Upper lobe of left lung (tissue), 6 donors: ENCODE measurements at places on chromosomes 13 and 19.

GRCh38 chr13:98868932-98869331 is 108.9 kb downstream of the DOCK9 start:
- no peak for DNase-seq
- H3K36me3 ChIP-seq = peaks cover 78% of the 10 kb centered on the region
- H3K27me3 ChIP-seq = no peaks in the 10 kb centered on the region
- no peak overlapping the region for H3K4me3 ChIP-seq
- no peak overlapping the region for H3K27ac ChIP-seq

- H3K4me1 ChIP-seq = no peaks in the 10 kb centered on the region
- H3K36me3 ChIP-seq = no peaks in the 10 kb centered on the region
- H3K27ac ChIP-seq = no peak overlapping the region
- DNase-seq = no peak
- no peaks in the 10 kb centered on the region for H3K27me3 ChIP-seq
Observed at GRCh38 chr13:50306156-50306555, 290.9 kb downstream of the KCNRG start.

- H3K4me3 ChIP-seq = no peak overlapping the region
- no peak for DNase-seq
- H3K27ac ChIP-seq = no peak overlapping the region
Observed at GRCh38 chr13:82976499-82976898, 905.8 kb downstream of the SLITRK1 start.

DNA sequence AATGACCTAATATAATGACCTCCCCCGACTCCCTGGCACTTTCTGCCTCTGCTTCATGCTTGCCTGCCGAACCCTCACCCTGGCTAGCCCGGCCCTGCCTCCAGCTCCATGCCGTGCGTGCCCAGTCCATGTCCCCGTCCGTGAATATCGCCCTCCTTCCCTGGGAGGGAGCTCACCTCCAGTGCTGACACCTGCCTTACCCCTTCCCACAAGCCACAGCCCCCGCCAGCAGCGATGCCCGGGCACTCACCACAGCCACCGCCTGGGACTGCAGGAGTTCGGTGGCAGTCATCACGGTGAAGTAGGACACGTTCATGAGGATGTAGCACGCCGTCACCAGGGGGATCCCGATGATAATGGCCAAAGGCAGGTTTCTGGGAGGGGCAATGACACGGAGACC is 10.0 kb downstream of the SLC7A9 start:
- no peaks in the 10 kb centered on the region for H3K4me1 ChIP-seq
- no peak overlapping the region for H3K4me3 ChIP-seq
- peak; percentile 10 for DNase-seq

DNA sequence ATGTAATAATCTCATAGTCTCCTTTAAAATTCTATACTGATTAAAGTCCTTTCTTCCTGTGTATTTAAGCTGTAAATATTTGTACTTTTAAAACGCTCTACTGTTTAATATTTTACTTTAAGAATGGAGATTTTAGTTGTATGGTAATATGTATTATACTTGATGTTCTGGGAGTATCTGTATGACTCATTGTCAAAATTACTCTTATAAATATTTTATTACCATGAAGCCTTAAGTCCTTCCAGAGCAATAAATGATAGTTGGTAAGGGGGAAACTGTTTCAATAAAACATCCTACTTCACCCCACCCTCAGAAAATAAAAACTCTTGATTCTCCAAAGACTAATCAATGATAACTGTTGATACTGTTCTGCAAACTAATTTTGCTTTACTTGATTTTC is 6.4 kb downstream of the PCDH9 start:
- H3K27me3 ChIP-seq = no peaks in the 10 kb centered on the region
- peaks cover 7% of the 10 kb centered on the region for H3K4me1 ChIP-seq
- H3K27ac ChIP-seq = no peak overlapping the region
- no peak for DNase-seq
- H3K4me3 ChIP-seq = no peak overlapping the region

- peaks cover 43% of the 10 kb centered on the region for H3K4me1 ChIP-seq
- no peaks in the 10 kb centered on the region for H3K36me3 ChIP-seq
- peak overlapping the region; percentile 99 for H3K27ac ChIP-seq
Observed at GRCh38 chr13:27170516-27171243, 931 bp downstream of the USP12 start.

DNA sequence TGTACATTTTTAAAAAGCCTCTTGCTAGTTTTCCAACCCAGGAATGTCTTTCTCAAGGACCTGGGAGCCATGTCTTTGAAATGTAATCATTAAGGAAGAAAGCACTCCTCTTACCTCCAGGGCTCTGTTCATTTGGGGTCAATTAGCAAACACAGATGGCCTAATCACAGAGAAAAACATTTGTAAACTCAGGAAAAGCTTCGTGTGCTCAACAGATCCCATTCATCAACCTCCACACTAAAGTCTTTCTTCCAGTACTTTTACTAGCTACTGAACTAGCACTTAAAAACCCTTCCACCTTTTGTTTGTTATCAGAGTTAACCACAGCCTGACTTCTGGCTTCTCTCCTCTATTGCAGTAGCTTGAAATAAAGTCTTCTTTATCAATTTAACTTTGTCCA is 441.4 kb downstream of the PCDH20 start:
- no peak overlapping the region for H3K4me3 ChIP-seq
- no peaks in the 10 kb centered on the region for H3K27me3 ChIP-seq
- DNase-seq = no peak

DNA sequence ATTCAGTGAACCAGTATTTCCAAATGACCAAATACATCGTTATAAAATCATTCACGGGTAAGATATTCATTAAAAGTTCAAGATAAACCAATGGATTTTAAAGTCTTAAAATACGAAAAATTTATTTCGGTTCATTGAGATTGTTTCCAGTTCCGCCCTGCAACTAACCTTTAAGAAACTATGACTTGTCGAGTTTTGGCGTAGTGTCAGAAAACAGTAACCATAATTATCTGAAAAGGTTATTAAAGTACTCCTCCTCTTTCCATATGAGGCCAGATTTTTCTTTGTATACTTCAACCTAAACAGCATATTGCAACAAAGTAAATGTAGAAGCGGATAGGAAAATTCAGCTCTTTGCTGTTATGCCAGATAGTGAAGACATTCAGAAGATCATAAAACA is 26.1 kb downstream of the LPAR6 start:
- no peaks in the 10 kb centered on the region for H3K27me3 ChIP-seq
- H3K27ac ChIP-seq = no peak overlapping the region
- no peaks in the 10 kb centered on the region for H3K4me1 ChIP-seq
- H3K4me3 ChIP-seq = no peak overlapping the region
- no peaks in the 10 kb centered on the region for H3K36me3 ChIP-seq

DNA sequence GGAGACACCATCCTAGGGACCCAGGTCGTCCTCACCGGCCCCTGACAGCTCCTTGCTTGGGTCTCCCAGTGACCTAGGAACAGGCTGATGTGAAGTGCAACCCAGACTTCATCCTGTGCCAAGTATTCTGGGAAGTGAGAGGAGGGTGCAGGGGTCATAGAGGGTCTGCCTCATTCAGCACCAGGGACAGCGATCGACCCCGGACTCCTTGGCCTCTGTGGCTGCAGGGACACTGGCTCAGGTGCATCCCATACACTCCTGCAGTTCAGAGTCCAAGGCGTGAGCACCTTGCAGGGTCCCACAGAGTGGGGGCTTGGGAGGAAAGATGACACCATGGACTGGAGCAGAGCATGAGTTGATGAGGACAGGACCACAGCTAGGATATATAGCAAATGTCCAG is 10.0 kb upstream of the OR10H2 start:
- no peaks in the 10 kb centered on the region for H3K4me1 ChIP-seq
- H3K4me3 ChIP-seq = no peak overlapping the region
- DNase-seq = no peak
- no peaks in the 10 kb centered on the region for H3K36me3 ChIP-seq
- no peak overlapping the region for H3K27ac ChIP-seq

GRCh38 chr19:4713384-4713951 is 10.2 kb downstream of the DPP9 start:
- no peak overlapping the region for H3K4me3 ChIP-seq
- peak overlapping the region; percentile 27 for H3K27ac ChIP-seq
- H3K36me3 ChIP-seq = peaks cover 93% of the 10 kb centered on the region
- no peaks in the 10 kb centered on the region for H3K27me3 ChIP-seq
- peak; percentile 53 for DNase-seq

- no peaks in the 10 kb centered on the region for H3K27me3 ChIP-seq
- H3K4me3 ChIP-seq = no peak overlapping the region
Observed at GRCh38 chr19:39701291-39701690, 3.0 kb upstream of the LGALS14 start.

- H3K27me3 ChIP-seq = no peaks in the 10 kb centered on the region
- H3K27ac ChIP-seq = no peak overlapping the region
- H3K36me3 ChIP-seq = no peaks in the 10 kb centered on the region
- H3K4me3 ChIP-seq = no peak overlapping the region
- H3K4me1 ChIP-seq = peaks cover 11% of the 10 kb centered on the region
- no peak for DNase-seq
Observed at GRCh38 chr13:32594157-32594738, 8.0 kb downstream of the PDS5B start.

DNA sequence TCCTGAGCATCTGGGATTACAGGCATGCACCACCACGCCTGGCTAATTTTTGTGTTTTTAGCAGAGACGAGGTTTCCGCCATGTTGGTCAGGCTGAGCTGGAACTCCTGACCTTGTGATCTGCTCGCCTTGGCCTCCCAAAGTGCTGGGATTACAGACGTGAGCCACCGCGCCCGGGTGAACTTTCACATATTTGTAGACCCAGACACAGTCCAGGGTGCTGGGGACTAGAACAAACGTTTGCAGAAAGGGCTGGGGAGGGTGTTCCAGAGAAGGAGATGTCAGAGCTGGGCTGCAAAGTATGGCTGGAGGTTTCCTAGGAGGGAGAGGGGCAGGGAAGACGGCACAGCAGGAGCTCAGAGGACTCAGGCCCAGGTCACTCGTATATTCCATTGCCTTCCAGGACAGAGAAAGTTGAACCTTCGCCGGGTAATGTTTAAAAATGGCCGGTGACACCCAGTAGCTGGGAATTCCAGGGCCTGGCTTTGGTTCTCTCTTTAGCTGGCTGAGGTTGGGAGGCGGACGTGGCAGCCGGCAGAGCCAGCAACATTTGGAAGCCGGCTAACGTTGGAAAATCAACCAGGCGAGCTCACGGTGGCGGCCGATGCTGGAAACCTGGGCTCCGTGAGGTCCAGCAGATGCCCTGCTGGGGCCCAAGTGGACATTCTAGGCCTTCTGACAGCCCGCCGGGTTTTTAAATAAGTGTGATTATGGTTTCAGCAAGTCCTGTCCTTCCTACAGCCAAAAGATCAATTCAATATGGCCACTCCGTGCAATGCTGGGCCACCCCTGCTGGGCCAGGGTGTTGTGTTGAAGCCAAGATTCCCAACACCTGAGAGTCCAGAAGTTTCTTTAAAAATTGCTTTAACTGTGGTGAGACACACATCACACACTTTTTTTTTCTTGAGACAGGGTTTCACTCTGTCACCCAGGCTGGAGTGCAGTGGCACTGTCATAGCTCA is 41.5 kb downstream of the NFIC start:
- H3K27ac ChIP-seq = peak overlapping the region; percentile 69
- no peaks in the 10 kb centered on the region for H3K36me3 ChIP-seq
- H3K4me1 ChIP-seq = peaks cover 55% of the 10 kb centered on the region
- DNase-seq = no peak

DNA sequence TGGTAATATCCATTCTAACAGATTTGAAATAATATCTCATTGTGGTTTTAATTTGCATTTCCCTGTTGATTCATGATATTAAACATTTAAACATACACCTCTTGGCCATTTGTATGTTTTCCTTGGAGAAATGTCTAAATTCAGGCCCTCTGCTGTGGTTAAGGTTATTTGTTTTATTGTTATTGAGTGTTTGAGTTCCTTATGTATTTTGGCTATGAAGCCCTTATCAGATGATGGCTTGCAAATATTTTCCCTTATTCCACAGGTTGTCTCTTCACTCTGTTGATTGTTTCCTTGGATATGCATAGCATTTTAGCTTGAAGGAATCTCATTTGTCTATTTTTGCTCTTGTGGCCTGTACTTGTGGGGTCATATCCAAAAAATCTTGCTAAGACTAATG is 303.6 kb downstream of the GPC5 start:
- H3K27ac ChIP-seq = no peak overlapping the region
- H3K36me3 ChIP-seq = no peaks in the 10 kb centered on the region
- H3K4me3 ChIP-seq = no peak overlapping the region
- no peaks in the 10 kb centered on the region for H3K4me1 ChIP-seq
